Anterior cingulate cortex (tissue), 58 donors: ENCODE measurements at places on chromosomes 12 and 14.

- DNase-seq = no peak
Measured at GRCh38 chr12:115383668-115384067, 699.7 kb upstream of the TBX3 start.

DNA sequence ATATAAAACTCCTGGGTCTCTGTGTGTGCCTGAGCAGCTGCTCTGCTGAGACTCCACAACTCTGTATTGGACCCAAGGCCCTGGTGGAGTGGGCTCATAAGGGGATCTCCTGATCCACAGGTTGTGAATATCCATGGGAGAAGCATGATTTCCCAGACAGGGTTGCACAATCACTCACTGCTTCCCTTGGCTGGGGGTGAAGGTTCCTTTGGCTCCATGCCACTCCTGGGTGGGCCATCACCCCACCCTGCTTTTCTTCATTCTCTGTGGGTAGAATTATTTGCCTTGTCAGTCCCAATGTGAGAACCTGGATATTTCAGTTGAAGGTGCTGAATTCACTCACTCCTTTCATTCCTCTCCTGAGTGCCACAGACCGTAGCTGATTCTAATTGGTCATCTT lies 205.2 kb upstream of the TMEM260 start:
- DNase-seq = no peak

DNA sequence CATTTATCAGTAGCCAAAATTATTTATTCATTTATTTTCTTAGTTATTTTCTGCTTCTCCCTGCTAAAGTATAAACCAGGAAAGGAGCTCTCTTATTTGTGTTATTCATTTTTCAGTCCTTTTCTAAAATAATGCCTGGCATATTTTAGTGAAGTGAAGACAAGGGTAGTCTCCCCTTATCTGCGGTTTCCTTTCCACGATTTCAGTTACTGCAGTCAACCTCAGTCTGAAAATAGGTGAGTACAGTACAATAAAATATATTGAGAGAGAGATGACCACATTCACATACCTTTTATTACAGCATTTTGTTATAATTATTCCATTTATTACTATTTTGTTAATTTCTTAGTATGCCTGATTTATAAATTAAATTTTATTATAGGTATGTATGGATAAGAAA lies 57.6 kb downstream of the GPR137C start:
- DNase-seq = no peak

GRCh38 chr14:76480426-76480825 lies 104.5 kb downstream of the ESRRB start:
- DNase-seq = no peak

DNA sequence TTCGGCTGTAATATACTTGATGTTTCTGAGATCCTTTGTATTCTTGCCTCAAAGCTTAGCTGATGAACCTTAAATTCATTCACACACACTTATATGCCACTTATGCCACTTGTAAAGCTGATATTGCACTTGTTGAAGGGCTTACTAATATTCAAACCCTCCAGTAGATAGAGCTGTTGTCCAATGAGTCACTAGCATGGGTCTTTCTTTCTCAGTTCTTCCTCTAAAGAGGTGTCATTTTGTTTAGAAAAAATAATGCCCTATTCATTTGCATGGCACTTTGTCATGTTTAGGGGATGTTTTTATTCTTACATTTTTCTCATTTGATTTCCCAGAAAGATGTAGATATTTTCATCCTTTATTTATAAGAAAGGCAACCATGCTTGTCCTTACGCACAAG lies 56.4 kb downstream of the MON2 start:
- DNase-seq = no peak

DNA sequence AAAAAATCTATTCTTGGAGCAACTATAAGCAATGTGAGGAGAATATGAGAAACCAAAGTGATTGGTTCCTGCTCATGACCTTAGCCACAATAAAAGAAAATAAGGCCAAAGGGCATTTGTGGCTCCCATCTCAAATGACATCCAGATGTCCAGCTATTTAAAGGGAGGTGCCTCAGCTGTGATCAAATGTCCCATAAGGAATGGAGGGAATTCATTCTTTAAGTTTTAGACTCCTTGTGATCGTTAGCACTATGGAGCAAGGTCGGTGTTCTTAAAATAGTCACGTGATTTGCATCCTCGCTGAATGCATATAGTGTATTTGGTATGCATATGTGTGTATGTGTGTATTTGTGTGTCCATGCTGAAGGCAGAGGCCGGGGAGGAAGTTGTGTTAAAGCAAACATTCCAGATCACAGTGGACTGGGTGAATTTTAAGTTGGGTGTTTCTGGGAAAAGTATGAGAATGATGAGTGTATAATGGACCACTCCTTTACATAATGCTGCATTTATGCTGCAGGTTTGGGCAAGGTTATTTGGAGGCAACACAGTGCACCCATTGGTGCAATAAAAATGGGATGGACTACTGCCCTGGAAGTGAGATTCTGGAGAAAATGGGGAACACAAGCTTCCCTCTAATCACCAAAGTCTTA lies 5.6 kb upstream of the E2F7 start:
- no peak for DNase-seq

DNA sequence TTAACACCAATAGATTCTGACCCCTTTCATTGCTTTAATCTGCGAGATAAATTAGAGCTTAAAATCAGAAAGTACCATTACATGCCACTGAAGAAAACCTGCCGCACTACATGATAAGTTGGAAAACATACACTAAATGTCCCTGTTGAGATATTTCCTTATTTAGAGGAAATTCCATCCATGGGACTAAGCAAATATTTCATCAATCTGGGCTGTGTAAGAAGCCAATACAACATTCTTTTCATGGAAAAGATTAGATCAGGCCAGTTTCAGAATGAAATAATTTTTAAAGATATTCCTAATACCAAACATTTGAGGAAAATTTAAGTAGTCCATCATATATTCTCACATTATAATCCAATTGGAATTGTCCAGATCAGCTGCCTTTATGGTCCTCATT lies 112.8 kb downstream of the LLPH start:
- DNase-seq = no peak

DNA sequence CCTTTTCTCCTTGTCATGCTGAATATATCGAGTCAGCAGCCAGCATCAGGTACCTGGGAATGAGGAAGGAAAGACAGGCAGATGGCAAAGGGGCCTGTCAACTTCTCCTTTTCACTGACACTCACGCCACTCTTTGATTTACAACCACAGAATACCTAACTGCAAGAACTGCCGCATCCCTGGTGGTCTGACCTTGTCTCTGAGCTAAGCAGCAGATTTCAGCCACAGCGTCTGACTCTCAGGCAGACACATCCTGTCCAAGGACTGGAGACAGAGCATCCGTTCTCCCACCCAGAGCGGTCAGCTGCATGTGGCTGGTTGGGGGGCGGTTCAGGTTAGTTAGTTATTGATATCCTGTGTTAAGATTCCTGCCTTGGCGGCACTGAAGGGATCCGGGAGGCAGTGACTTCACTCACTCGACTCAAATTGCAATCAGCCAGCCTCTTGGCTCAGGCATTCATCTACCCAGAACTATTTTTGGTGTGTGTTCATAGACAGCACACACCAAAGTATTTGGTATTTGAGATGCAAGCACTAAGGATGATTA lies 11.2 kb upstream of the MAP1LC3B2 start:
- DNase-seq = no peak

DNA sequence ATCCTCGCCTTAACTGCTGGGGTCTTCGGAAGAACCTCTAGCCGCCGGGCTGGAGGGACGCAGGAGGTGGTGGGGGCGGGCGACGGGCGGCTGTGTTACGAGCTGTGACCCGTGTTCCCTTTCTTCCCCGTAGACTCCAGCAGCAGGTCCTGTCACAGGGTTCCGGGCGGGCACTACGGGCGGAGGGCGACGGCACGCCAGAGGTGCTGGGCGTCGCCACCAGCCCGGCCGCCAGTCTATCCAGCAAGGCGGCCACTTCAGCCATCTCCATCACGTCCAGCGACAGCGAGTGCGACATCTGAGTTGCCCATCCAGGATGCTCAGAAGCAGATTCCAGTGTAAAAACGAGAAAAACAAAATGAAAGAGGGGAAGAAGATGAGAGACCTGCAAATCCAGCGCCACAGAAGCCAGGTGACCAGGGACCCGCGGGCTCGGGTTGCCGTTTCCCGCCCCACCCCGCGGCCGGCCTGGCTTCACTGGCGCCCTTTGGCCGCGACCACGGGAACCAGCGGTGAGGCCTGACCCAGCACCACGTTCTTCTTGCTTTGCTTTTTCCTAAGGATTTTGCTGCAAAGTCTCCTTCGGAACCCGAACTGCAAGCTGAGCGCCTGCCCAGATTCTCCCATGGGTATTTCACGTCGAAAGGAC lies 2.1 kb downstream of the SIX6 start:
- DNase-seq = no peak

GRCh38 chr12:13116259-13116658 lies 12.8 kb upstream of the GSG1 start:
- DNase-seq = no peak

DNA sequence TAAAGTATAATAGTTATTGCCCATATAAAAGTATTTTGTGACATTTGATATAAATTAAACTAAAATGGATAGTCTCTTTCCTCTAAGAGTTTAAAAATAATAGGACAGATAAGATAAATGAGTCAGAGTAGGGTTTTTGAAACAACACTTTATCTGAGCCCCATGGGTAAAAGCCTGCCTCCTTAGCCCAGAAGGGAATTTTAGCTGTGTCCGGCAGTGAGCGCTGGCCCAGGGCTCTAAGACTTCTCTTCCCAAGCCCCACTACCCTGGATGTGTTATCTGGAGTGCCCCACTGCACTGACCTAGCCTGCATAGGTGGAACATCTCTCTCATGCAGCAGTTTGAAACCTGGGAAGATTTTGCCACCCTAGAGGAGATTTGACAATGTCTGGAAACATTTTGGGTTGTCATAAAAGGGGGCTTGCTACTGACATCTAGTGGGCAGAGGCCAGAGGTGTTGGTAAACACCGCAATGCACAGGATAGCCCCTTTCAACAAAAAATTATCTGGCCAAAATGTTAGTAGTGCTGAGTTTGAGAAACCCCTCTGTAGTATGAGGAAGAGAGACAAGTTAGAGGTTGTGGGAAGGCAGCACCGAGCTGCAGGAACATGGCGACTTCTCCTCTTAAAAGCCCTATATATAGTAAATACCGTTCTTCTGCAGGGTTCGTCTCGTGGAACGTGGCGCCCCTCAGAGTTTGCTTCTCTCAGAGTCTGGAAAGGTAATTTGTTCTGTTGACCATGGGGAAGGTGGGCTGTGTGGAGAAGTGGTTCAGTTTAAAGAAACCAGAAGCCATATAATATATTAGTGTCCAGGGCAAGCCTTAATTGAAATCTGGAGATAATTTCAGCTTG lies 29.3 kb upstream of the ATF1 start:
- DNase-seq = peak; percentile 19

GRCh38 chr12:46442738-46443137 lies 70.2 kb upstream of the SLC38A2 start:
- no peak for DNase-seq

GRCh38 chr12:103028881-103029639 lies 71.6 kb downstream of the ASCL1 start:
- no peak for DNase-seq
